ENCODE measurements at places on chromosomes 11 and 22. TPM values are rescaled to one million over a fixed set of nuclear protein-coding genes. Genes with fewer than 3 reads are reported as not detected.

USP28 gene
- polyA plus RNA-seq = 15.4 TPM

CARD16 gene
- not detected for polyA plus RNA-seq

CBLIF gene
- not detected for polyA plus RNA-seq

ENTHD1 gene
- not detected for polyA plus RNA-seq

GRCh38 chr11:77444261-77444660 lies 29.6 kb downstream of the PAK1 start:
- no peak for DNase-seq

GRCh38 chr22:20773793-20774212 lies at the start of gene SERPIND1:
TSS of gene SERPIND1 (plus strand) at chr22:20774113. CDS start at chr22:20779313, 5,200 bp downstream.
- no peak for DNase-seq

DNA sequence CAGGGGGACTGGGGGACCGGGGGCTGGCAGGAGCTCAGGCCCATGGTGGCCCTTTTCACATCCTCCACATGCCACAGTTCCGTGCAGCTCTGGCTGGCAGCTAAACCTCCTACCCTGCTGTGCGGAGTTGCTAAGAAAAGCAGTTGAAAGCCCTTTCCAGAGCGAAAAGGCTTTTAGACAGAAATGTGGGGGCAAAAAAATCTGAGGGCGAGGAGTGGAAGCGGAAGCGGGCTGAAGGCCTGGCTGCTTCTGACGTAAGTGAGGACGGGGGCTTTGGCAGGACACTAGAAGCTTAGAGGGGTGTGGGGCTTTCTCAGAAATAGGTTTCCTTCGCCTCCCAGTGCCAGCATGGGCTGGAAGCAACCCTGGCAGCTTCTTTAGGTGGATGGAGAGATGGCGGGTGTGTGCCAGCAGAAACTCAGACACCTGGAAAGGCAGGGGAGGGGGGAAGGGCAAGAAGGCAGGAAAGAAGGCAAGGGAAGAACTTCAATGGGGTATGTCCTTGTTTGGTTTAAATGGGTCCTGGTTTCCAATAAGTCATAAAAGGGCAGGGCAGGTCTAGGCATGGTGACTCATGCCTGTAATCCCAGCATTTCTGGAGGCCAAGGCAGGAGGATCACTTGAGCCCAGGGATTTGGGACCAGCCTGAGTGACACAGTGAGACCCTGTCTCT lies 11.2 kb upstream of the DGKZ start:
- no peak for DNase-seq

HEPACAM gene
- not detected for polyA plus RNA-seq

- no peak for DNase-seq
Observed at GRCh38 chr11:86746514-86746913, 53.8 kb upstream of the PRSS23 start.

DNA sequence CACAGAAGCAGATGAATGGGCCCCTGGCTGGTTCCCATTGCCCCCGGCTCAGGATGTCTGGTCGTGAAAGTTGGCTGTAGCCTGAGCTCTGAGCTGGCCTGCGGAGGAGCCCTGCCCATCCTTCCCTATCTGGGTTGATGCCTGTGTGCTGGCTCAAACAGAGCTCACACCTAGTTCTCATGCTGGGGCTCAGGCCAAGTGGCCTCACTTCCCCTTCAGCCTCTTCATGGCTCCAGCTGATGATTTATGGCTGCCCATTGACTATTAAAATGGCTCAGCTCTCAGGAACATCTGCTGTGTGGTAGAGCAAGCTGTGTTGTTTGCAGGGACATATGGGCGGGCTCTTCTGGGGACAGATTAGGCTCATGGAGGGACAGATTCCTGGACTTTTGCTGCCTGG lies 64.7 kb downstream of the ADAMTS15 start:
- no peak for DNase-seq

DNA sequence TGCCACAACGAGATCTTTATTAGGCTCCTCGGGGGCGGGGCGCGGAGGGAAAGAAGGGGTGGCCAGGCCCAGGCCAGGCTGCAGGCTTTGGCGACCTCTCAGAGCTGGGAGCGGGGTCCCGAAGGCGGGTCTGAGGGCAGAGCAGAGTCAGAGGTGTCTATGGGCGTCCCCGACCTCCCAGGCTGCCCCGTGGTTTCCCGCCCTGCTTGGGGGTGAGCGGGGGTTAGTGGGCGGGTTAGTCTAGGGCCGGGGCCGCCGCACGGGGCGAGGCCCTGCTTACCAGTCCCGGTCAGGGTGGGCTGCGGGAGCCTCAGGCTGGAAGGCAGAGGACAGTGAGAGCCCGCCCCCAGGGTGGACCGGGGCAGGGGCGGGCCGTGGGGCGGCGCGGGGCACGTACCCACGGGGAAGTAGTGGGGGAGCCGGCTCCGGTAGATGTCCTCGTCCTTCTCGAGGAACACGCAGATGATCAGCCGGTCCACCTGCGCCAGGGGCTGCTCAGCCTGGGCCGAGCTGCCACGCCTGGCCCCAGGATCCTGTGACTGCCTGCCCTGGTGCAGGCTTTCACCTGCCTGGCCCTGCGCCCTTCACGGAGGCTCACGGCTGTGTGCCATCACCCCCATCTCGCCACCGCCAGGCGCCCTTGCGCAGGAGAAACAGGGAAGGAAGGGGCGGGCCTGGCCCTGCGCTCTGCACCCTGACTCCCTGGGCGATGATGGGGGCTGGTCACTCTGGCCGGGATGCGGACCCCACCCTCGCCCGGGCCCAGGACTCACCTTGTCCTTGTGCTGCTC lies 12.5 kb downstream of the OTUB1 start:
- DNase-seq = no peak

- no peak for DNase-seq
Observed at GRCh38 chr11:91947215-91947820, 277.3 kb upstream of the FAT3 start.

DNA sequence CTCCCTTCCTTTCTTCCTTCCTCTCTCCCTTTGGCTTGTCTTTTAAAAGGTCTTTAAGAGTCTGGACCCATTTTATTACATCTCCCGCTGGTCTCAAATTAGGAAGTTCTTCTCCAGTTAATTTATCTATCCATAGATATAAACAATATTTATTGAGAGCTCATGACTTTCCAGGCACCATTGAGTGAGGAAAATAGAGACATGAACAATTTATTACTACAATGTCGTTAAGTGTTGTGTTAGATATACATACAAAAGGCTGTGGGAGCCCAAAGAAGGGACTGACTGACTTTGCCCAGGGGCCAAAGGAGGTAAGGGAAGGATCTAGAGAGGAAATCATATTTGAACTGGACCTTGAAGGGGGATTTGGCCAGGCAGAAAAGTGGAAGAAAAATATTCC lies 51.6 kb upstream of the DEUP1 start:
- DNase-seq = no peak

- DNase-seq = no peak
Observed at GRCh38 chr22:23248583-23248982, 68.3 kb downstream of the BCR start.

FOSL1 gene
- 55.8 TPM for polyA plus RNA-seq

NRIP3 gene
- 0.57 TPM for polyA plus RNA-seq

Measured in A549 (cell line).